ENCODE measurements at places on chromosomes 4 and X.

DNA sequence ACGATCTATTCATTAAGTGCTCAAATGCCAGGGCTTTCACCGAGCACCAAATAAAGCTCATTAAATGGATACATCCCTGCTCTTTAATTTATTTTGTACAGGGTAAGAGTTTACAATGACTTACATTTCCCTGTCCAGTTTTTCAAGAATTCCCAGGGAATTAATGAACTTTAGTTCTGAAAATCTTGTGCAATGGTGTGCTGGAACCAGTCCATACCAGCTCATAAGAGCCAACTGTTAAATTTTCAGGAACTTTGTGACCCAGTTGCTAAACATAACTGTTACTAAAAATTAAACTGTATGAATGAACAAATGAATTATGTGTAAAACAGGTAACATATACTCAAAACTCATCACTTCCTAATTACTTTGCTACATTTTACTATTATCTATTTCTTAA, 191.7 kb upstream of the RASGEF1B start:
- no peak for DNase-seq

DNA sequence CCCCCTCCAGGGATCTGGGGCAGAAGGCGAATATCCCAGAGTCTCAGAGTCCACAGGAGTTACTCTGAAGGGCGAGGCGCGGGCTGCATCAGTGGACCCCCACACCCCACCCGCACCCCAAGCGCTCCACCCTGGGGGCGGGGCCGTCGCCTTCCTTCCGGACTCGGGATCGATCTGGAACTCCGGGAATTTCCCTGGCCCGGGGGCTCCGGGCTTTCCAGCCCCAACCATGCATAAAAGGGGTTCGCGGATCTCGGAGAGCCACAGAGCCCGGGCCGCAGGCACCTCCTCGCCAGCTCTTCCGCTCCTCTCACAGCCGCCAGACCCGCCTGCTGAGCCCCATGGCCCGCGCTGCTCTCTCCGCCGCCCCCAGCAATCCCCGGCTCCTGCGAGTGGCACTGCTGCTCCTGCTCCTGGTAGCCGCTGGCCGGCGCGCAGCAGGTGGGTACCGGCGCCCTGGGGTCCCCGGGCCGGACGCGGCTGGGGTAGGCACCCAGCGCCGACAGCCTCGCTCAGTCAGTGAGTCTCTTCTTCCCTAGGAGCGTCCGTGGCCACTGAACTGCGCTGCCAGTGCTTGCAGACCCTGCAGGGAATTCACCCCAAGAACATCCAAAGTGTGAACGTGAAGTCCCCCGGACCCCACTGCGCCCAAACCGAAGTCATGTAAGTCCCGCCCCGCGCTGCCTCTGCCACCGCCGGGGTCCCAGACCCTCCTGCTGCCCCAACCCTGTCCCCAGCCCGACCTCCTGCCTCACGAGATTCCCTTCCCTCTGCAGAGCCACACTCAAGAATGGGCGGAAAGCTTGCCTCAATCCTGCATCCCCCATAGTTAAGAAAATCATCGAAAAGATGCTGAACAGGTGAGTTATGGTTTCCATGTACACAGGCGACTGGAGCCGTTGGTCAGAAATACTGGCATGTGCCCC, at the start of gene CXCL1:
Gene CXCL1 (plus strand): TSS at position 264 of the 926 bp plus-strand sequence. CDS start 78 bp downstream, at position 342.
- no peak for DNase-seq

DNA sequence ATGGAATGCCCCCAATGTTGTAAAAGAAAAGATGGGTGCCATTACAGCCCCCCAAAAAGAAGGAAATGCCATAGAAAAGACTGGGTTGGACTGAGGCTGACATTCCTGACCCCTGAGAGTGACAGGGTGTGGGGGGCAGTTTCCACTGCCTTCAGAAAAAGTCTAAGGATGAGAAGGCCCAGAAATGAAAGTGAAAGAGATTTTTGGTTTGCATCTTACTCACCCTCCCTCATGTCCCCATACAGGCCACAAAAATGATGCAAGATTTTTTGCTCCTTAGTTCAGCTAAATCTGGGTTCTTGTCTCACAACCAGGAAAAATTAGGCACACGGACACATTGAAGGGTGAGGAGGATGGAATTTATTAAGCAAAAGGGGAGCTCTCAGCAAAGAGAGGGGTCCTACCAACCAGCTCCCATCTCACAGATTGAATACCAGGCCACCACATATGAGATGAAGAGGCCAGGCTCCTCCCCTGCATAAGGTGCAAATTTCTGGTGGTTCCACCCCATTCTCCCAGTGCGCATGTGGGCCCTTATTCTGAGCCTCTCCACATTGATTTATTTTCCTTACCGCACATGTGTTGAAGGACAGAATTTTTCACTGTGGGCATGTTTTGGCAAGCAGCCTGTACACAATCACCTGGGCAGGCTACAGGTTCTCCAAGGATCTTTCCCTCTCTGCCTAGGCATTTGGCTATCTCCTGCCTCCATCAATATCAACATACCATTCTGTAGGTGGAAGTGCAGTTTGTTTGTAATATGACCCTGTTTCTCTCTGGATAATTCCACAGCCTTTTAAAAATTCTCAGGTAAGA, 18.8 kb downstream of the PPP4R3C start:
- DNase-seq: no peak

GRCh38 chr4:100366213-100366612, 151.6 kb downstream of the EMCN start:
- DNase-seq: no peak

Data from activated T-helper 2 cell treated with anti-CD3 and anti-CD28 coated beads, Interferon-gamma antibody, Interleukin-2, Interleukin-4, amounts not matched to agents 10 μg/mL and 5 μg/mL and 100 μg/mL, durations not matched to agents 14 hours and 24 hours and 36 hours (primary cell).